ENCODE measurements at places on chromosomes 3 and 15.

DNA sequence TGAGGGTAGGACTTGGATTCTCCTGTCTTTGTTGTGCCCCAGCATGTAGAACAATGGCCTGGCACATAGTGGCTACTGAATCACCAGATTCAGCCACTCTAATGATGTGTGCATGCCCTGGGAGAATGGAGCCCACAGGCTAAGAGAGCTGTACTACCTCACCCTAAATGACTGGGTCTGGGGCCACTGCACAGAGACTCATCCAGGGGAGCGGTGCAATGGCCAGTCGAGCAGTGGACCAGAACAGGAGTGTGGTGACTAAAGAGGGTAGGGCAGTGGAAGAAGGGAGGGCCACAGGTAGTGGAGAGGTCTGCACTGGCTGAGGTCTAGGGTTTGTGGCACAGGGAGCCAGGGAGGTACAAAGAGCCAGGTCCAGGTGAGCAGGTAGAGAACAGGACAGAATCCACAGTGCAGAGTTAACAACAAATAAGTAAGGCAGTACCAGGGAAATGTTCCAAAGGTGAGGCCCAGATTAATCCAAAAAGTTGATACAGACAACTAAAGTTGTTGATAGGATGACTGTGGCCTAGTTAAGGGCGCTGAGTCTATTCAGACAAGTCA, 142.7 kb upstream of the ATP11B start:
- no peak for DNase-seq

- no peak for DNase-seq
These were observed 113.4 kb downstream of the CMSS1 start for GRCh38 chr3:99931059-99931458.

GRCh38 chr15:41205315-41205714, 25.2 kb downstream of the EXD1 start:
- peak; percentile 37 for DNase-seq

- DNase-seq = peak; percentile 81
These were observed 374.3 kb upstream of the TGFBR2 start for GRCh38 chr3:30232142-30232541.

DNA sequence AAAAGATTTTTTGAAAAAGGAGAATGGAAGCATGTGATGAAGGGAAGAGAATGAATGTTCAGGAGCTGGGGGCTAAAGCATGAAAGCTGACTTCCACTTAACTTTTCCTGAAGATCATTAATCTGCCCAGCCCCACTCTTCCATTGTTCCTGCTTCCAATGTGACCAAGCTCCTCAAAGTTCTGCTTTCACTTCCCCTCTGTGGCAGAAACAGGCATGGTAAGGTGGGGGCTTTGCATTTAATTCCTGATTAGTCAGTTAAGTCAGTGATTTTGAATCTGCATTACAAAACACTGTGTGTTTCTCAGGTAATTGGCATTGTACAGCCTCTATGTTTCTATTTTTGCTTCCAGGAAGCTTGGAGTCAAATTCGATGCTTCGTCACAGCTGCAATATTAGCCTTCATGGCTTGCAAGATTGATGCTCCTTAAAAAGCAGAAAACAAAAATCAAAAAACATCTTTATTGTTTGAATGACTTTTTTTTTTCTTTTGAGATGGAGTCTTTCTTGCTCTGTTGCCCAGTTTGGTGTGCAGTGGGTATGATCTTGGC, 7.3 kb upstream of the TM6SF1 start:
- DNase-seq = no peak

GRCh38 chr3:139629033-139629432, 48.7 kb downstream of the NMNAT3 start:
- DNase-seq = peak; percentile 40

DNA sequence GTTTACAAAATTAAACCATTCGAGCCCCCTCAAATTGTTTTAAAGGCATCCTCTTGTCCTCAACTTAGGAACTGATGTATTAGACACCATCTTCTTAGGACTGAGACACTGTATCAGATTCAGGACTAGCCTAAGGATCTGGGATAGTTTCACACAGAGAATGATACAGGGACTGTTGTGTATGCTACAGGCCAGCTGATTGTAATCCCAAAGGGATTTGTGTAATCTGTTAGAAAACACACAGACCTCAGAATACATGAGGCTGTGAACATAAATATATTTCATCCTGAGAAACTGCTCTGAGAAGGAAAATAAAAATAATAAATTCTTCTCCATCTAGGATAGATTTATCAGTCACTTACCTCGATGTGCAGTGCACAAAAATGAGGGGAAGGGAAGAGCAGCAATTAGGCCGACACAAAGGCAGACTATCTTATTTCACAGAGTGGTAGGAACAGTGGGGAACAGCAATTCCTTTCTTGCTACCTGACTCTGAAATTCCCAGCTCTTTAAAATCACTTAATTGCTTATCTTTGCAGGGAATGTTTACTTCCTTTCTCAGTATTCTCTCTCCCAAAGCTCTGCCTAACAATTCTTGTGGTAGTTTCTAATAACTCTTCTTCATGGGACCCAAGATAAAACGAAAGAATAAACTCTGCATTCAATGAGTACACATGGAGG, 322.5 kb downstream of the MAGI1 start:
- no peak for DNase-seq

GRCh38 chr3:66473181-66473580, 27.6 kb downstream of the LRIG1 start:
- DNase-seq = no peak

DNA sequence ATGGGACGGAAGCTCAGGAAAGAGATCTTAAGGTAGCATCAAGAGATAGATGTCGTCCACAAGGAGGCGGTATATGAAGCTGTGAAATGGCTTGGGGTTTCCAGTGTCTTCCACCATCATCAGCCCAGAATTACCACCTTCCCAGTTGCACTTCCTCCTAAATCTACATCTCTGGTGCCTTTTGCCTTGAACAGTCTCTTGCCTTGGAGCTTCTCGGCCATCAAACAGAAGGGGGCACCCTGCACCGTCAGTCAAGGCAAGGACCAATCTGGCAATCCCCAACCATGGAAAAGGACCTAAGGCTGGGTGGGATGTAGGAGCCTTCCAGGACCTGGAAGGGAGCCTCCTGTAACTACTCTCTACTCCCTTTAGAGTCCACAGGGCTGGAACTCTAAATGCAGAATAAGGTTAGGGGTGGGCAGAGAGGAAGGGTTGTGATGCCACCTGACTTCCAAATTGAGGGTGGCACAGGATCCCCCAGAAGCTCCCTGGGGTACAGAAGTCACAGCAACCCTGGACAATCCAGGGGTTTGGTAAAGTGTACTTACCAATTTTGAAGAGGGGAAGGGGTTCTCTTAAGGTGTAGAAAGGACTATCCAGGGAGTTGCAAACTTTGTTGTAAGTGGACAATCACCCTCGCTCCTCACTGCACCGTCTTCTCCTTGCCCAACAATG, 1.0 kb upstream of the RYR3 start:
- no peak for DNase-seq

DNA sequence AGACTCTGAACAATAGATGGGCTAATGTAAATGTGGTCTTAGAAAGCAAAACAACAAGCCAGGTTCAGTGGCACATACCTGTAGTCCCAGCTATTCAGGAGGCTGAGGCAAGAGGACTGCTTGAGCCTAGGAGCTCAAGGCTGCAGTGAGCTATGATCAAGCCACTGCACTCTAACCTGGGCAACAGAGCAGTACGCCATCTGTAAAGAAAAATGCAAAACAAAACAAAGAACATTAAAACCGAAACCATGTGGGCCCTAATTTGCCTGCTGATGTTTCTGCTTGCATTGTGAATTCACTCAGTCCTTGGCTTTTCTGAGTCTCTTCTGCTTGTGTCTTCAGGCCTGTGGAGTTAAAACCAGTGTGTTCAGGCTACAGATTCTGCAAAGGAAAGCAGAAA, 56.7 kb downstream of the CCNL1 start:
- no peak for DNase-seq

GRCh38 chr3:72123908-72124441, 339.0 kb upstream of the PROK2 start:
- DNase-seq = peak; percentile 87

- DNase-seq = peak; percentile 18
These were observed 3.2 kb upstream of the SENP2 start for GRCh38 chr3:185582871-185583270.

- DNase-seq = no peak
These were observed 10.7 kb downstream of the KLF15 start for GRCh38 chr3:126346466-126346865.

- DNase-seq = no peak
These were observed 95.3 kb upstream of the SOX2 start for GRCh38 chr3:181616088-181617070.

DNA sequence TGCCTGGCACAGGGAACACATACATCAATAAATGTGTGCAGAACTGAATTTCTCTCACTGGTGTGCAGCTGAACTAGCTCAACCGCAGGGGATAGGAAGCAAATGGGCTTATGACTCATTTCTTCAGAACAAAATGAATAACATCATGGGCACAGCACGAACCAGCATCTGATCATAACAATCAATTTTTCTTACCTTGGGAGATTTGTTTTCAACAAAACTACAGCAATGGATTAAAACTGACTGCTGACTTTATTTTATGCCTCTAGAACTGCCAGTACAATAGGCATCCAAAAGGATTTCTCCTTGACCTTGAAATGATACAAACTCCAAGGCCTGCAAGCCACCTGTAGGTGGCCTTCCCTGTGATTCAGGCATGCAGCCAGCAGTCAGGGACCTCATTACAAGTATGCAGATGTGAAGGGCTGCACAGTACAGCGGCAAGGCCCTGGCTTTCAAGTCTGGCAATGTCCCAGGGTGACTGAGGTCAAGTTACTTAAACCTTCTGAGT, 26.1 kb downstream of the TAMM41 start:
- DNase-seq = peak; percentile 76

GRCh38 chr15:48031973-48032372, 88.8 kb upstream of the SLC24A5 start:
- DNase-seq = no peak

DNA sequence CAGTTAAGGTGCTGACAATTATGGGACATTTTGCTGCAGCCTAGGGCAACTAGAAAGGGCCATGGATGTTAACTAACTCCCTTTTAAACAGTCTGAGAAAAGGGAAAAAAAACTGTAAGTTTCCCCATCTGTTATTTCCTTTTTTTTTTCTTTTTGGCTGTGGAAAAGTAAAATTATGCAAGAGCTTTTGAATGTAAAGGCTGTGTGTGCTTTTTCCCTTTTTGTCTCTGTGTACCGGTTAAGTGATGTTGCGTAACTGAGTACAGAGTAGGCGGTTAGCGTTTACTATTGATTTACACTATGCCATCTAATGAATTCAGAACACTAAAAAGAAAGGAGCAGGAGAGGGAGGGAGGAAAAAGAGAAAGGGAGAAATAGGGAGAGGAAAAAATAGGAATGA, 403.6 kb downstream of the TIGIT start:
- DNase-seq = no peak

DNA sequence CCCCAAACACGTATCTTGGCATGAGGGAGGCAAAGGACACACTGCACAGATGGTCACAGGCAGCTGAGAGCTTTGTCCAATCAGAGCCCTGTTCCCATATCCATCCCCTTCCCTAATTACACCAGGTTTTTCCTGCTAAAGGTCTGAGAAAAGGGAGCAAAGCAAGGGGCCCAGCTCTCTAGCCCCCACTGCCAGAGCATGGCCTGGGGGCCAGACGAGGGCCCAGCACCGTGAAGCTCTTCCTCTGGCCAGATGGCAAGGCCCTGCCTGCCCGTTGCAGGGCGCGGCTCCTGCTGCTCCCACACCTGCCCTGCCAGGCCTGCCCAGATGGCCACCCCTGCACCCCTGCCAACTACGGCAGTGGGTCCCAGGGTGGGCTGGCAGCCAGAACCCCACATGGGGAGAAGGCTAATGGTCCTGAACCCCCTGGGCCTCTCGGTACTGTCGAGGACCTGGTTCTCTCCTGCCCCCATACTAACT, 3.2 kb downstream of the SHF start:
- DNase-seq = no peak

DNA sequence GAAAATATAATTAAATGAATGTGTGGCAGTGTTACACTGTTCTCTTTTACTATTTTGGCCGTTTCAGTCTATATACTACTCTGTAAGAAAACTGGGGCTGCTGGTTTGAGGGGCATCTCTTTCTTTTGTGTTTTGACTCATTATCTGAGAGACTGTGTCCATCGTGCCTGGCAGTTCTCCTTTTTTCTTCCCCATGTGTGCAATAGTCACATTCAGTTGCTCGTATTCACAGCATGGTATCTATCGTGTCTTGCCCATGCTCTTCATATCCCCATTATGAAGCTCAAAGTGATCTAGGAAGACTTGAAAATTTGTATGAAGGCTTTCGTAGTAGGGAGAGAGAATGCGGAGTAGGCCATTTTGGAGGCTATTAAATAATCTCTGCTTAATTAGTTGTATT, 29.8 kb upstream of the FAH start:
- no peak for DNase-seq

DNA sequence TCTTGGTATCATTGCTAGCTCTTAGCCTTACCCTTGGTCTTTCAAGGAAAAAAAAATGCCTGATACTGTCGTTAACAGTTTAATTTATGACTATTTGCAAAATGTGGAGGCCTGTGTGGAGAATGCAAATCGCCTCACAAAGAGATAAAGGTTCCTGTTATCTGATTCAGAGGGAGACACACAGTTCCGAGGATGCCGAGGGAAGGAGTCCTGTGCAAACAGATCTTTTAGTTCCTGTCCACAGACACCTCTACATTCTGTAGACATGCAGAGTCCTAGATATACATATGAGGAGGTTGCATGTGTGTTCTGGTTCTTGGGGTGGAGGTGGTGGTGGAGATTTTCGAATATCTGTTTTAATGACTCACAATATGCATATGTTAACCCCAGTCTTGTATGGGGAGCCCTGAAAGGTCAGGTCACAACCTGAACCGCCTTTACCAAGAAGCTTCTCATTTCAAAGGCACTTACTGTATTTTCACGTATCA, 5.7 kb downstream of the NR2F2 start:
- peak; percentile 48 for DNase-seq

DNA sequence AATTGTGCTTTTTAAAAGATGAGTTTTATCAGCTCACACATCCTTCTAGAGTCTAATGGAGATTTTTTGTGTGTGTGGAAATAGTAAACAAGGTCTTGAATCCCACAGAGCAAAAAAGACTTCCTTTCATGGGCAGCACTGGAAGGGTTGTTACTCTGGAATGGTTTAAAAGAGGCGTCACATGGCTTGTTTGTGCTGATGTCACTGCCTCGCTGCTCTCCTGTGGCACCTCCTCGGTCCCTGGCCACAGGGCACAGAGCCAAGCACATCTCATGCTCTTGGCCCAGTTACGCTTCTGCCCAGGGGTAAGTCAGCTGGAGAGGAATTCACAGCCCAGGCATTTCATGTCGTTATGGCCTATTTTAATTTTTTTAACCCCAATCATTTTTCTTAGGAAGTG, 53.2 kb downstream of the PGPEP1L start:
- DNase-seq = peak; percentile 87
